ENCODE measurements at places on chromosomes 4 and X.

- no peak for DNase-seq
Measured at GRCh38 chr4:7985072-7985471, 45.4 kb upstream of the AFAP1 start.

- no peak for DNase-seq
Measured at GRCh38 chr4:13559413-13559812, 15.1 kb upstream of the NKX3-2 start.

DNA sequence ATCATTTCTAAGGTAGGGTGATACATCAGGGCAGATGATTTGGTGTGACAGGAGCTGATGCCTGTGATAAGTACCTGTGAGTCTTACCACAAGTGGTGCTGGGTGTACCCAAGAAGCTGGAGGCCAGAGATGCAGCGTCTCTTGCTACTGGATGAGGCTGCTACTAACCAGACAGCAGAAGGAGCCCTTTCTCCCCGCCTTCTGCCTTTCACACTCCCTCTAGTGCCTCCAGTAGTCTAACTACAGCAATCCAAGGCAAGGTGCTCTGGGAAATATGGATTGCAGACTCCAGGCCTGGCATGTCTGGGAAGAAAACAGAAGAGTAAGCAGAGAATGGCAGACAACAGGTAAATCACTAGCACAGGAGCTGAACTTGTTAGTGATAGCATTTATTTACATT lies 470.8 kb downstream of the NKX6-1 start:
- DNase-seq, result no peak

DNA sequence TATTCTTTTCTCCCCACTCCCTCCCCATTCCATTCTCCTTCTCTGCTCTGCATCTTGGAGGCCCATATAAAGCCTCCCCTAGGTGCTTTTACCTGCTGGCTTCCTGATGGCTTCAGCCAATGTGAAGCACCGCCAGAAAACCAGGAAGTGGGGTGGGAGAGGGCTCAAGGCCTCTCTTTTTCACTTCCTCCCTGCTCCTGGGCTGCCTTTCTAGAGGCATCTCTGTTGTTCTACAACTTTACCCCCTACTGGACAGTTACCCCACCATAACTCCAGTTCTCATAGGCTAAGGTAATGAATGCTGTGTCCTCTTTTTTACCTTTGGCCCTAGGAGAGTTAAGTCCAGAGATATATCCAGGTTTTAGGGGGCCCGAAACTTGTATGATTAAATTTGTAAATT lies 62.4 kb upstream of the PPARGC1A start:
- no peak for DNase-seq

- DNase-seq, result no peak
Measured at GRCh38 chr4:165393051-165393450, 14.2 kb downstream of the CPE start.

DNA sequence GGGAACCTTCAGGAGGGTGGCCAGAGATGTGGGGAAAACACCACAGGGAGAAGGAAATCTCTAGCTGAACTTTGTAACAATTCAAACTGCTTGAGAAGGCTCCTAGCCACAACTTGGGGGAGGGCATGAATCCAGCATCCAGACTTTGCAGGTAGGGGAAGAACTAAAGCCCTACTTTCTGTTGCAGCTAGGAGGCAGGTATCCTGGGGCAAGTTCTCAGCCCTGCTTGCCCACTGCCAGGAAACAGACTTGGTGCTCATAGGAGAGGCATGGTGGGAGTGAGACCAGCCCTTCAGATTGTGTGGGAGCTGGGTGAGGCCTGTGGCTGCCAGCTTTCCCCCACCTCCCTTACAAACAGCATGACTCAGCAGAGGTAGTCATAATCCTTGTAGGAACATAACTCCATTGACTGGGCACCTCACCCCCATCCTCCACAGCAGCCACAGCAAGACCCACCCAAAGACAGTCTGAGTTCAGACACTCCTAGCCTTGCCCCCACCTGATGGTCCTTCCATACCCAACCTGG lies 209.5 kb upstream of the CPEB2 start:
- DNase-seq, result no peak

DNA sequence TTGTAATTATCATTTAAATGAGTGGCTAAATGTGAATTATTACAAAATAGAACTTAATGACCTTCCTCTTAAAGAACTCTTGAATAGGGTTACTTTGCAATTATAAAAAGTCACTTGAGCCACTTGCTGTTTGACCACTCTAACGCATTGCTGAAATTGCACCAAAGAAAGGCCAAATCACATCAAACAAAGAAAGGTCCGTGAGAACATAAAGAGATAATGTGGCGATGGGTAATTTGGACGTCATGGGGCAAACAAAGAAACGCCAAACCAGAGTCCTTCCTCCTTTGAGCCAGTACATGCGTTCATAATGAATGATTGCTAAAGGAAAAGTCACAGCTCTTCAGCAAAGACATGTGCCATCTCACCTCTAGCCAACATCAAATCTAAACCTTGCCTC lies 229.8 kb upstream of the STS start:
- DNase-seq, result no peak

- no peak for DNase-seq
Measured at GRCh38 chrX:46686003-46686645, 72.8 kb downstream of the SLC9A7 start.

Data from stimulated activated CD4-positive, alpha-beta T cell treated with anti-CD3 and anti-CD28 coated beads, Interleukin-2, amount 100 ng/mL, for 48 hours (primary cell).